Right lung (tissue), 10 donors: ENCODE measurements at places on chromosomes 2 and 18. TPM values are rescaled to one million over a fixed set of nuclear protein-coding genes. Genes with fewer than 3 reads are reported as not detected.

DNA sequence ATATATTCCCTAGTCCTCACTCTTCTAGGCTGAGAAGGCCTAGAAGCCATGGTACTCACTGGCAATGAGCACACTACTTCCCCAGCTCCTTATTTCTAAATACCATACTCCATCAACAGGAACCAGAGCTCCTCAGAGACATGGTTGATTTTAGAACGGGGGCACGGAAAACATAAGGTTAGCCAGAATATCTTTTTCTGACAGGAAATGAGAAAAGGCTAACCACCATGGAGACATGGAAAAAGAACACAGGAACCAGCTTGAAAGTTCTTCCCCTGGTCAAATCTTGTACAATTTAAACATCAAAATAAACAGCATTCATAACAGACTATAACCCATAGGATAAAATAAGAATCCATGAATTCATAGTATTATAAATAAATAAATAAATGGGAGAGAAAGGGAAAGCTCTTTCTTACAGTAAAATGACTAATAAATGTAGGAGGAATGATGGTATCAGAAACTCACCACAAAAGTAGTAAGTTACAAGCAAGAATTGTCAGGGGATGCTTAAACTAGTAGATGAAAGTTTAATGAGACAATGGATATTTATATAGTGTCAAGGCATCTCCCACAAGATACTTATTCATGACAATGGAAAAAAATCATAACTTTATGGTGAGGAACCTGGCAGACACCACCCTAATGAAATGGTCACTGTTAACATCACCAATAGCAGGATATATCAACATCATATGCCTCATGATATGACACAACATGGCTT, 20.6 kb upstream of the GCC2 start:
- DNase-seq: no peak

DNA sequence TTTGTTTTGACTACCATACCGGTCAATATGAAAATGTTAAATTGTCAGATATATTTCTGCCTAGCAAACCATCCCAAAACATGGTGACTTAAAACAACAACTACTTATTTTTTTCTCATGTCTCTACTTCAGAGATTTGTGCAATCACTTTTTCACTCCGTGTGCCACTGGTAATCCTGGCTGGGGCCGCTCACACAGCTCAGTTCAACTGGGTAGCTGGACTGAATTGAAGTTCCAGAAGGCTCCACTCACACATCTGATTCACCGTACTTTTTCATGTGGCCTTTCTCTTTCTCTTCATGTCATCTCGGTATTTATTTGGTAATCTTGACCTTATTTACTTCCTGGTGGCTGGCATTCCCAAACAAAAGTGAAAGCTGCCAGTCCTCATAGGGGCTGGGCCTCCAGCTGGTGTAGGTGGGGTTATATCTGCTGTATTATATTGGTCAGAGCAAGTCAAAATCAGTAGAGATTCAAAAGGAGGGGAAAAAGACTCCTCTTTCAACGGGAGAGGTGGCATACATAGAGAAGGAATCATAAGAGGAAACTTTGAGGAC, 513.9 kb upstream of the NXPH2 start:
- DNase-seq: no peak

DNA sequence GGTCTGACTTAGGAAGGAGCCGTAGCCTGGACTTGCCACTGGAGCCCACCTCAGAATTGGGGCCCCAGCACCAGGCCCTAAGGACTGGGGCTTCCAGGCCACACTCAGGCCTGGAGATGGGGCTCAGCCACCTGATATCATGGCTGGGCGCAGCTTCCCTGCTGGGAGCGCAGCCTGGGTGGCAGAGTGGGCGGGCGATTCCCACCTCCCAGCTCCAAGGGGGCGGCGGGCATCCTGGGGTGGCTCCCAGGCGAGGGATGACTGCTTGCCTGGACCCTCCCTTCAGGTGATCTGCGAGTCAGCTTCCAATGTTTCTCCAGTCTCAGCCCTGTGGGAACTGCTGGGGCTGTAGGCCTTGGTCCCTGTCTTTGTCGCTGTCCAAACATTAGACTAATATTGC, 20.1 kb downstream of the GPR35 start:
- no peak for DNase-seq

DNA sequence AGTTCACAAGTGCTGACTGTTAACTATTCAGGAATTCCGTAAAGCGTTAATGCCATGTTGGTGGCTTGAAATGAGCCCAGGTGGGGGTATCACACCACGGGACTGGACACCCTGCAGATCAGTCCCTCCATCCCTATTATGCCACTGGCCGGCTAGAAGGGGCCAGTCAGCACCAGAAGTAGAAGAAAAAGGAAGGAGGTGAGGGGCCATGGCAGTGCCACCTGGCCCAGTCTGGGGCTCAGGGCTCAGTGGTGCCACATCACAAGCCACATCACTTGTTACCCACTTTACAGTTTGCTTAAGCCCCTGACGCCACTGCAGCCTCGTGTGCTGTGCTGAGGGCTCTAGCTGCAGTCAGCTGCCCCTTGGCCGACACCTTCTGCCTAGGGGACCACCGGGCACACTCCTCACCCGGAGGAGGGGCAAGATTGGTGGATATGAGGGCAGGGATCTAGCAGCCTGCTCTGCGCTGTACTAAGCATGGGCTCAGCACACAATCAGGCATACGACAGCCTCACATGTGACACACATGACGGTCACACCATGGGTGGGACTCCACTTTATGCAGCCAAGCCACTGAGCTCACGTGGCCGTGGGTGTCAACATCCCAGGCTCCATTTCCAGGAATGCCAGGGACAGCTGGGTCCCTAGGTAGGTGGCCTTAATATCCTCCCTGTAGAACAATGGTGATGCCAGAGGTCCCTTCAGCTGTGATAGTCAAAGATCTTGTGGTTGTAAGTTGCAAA, 3.6 kb downstream of the LIMS2 start:
- DNase-seq: no peak

DNA sequence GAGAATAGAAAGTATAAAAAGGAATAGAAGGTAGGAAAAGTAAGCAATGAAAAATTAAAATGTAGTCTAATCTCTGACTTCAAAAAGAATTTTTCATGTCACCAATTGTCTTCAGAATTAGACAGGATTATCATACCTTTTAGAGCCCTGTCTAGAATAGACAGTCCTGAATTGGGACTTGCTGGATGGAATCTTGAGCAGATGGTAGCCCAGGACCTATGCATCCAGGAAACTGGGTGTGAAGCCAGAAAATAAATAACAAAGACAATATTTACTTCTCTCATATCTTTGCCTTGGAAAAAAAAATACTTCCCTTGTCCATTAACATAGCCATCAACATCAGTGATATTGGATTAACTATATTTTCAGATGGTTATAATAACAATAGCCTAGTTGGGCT, 97.8 kb upstream of the UNC80 start:
- no peak for DNase-seq

DNA sequence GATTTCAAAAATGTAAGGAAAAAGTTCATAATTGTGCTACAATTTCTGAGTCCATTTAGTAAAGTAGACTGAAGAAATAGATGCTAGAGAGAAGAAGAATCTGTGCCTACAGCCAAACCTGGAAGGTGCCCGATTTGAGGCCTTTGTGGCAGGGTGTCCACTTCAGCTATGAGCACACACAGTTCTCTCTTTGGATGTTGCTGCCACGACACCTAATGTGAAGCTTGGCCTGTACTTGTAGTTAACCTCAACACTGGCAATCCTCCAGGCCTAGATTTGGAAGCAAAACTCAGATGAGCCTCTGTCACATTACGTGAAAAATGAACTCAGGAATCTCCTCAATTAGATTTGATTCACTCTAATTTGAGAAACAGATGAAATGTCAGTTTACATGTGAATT, 90.1 kb upstream of the LRP1B start:
- no peak for DNase-seq

- no peak for DNase-seq
Measured at GRCh38 chr2:218218268-218219185, 1.5 kb downstream of the ARPC2 start.

DNA sequence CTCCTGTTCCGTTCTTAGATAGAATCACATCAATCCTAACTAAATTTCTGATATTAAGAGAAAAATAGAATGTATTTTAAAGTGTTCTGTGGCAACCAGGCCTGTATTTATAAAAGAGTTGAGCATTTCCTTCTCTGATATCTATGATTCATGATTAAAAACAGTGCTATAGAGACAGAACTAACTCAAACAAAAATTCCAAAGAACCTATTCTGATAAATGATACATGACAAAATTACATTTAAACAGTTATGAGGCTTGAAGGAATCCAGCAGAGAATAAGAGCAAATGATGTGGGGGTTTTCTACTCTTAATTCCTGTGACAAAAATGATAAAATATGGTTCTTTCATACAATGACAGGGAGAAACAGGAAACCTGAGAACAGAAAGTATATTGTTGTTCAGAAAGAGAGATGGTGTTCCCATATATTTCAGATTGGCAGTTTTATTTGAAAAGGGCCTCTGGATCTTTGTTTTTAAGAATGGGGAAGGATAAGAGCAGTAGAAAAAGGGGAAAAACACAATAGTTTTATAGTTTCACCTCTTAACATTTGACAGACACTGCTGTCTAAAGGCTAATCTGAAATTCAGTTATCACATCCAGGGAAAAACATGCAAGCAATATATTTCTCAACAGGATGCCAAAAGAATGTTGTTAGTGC, 944.3 kb downstream of the LRP1B start:
- no peak for DNase-seq

DNA sequence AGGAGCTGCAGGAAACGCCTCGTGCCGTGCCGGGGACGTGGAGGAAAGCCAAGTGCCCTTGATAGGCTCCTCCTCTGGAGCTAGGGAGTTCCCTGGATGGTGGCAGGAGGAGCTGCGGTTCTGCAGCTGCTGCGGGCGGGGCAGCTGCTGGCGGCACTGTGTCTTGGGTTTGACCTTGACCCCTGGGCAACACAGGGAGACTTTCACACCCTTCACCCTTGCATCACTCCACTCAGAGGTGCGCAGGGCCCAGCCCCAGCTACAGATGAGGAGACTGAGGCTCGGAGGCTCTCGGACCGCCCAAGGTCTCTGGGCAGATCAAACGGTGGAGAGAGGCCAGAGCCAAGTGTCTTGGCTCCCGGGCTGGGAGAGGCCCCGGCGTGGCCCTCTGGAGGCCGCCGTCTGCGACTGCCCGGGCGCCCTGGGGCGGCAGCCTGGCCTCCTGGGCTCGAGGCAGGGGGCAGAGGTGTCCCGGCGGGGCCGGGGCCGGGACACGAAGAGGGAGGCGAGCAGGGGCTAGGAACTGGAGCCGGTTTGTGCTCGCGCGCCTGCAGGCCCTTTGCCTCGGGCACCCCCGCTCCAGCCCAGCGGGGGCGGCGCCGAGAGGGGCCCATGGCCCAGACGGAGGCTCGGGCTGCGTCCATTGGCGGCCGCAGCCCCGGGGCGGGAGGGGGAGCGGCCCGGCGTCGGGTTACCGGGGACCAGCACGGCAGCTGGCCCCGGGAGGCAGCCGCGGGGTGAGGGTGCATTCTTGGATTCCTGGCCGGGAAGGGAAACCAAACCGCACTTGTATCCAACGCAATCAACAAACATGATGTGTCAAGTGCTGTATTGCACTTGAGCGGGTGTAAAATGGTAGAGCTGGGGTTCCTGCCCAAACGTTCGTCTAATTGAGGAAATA, 129.6 kb upstream of the SLC1A4 start:
- DNase-seq: peak; percentile 81

DNA sequence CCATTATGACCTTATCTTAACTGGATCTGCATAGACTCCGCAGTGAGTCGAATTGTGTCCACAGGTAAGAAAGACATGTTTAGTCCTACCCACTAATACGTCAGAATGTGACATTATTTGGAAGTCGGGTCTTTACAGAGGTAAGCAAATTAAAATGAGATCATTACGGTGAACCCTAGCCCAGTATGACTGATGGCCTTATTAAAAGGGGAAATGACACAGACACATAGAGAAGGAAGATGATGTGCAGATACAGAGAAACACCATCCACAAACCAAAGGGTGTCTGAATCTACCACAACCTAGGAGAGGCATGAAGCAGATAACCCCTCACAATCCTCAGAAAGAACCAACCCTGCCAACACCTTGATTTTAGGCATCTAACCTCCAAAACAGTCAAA, 135.6 kb downstream of the GALNT1 start:
- DNase-seq: no peak

DNA sequence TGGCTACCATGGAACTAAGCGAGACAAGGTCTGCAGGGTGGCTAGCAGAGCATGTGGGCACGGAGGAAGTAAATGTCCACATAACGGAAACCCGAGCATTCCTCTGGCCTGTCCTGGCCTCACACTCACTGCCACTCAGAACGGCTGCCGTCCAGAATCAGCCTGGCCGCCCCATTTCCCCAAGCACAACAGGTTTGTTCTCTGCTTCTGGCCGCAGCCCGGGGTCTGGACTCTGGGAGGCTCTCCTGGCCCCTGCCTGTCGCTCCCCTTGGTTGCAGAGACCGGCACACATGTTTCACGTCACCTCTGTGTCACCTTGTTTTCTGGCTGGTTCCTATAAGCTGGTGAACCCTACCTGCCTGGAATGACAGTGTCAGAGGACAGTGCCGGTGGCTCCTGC, 69.3 kb downstream of the GLI2 start:
- DNase-seq: no peak

DNA sequence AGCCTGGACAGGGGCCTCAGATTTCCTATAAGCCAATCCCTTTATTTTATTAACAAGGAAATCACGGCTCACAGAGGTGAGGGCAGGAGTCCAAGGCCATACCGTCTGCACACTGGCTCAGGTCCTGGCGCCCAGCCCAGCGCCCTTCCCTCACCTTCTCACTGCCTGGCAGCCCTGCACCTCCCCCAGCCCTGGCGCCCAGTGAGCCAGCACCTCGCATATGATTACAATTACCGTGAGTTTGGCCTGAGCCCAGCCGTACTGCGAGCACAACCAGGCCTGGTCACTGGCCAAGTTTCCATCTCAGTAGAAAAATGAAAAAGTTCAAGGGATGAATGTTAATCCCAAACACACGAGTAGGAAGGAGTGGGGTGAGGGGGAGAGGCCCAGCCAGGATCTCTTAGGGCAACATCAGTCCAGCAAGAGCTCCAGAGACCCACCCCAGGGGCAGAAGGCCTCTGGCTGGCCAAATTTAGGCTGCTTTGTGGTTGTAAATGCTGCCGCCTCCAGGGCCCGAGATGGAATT, 68.4 kb downstream of the MCFD2 start:
- peak; percentile 89 for DNase-seq

DNA sequence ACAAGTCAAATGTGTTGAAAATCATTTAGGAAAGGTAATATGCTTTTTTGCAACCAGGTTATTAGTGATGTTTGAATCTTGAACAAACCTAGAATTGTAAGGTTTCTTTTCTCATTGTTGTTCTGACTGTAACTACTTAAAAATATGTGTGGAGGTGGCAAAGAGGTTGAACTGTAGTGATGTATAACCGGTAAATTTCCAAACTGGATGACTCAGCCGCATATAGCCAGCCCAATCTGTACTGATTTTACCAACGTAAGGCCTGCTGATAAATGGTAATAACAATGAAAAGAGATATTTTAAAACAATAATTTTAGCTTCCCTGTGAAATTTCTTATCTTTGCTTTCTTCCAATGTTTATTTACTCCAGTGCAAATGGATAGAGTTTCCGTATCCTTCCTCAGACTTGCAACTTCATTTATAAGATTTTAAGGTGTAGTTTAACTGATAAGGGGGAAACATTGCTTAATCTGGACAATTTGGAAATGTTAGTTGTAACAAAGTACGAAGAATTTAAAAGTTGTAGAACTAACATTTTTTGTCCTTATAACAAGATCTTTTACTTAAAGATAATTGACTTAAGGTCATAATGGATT, 1170.4 kb upstream of the ZEB2 start:
- no peak for DNase-seq

The REG3G gene
- polyA plus RNA-seq: not detected

The SYT4 gene
- polyA plus RNA-seq: 0.68 TPM

The ZNF516 gene
- 40.7 TPM for polyA plus RNA-seq

The UGT1A6 gene
- not detected for polyA plus RNA-seq

The ST8SIA5 gene
- polyA plus RNA-seq: 0.05 TPM

The PPP1R1C gene
- 3.2 TPM for polyA plus RNA-seq

The ICA1L gene
- 22.6 TPM for polyA plus RNA-seq
